GM12891 (cell line): ENCODE measurements at places on chromosomes 11 and 22.

DNA sequence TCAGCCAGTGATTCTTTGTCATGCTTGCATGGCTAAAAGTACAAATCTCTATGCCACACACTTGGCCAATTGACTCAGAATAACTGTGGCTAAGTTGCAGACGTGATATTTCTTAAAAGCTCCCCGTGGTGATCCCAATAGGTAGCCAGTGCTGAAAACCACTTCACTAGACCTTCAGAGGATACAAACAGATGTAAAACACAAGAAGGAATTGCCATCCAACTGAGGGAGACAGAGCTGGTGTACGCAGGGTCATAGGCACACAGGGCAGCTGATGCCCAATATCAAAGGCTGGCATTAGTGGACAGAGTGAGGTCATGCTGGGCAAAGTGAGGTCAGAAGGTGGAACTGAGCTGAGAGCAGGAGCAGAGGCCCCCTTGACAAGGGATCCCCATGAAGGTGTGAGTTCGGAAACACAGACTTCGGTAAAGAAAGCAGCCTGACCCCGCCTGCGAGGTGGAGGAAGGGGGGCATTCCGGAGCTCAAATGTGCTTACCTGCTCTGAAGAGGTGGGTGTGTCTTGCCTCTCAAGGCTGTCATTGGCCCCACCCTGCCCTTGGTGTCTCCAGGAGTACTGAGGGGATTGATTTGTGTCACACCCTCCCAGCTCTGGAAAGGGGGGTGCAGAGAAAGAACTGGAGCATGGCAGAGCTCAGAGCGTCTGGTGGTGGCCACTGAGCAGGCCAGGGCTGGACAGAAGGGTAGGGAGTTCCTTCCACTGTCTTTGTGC lies 344.9 kb upstream of the B3GAT1 start:
- DNase-seq: no peak

DNA sequence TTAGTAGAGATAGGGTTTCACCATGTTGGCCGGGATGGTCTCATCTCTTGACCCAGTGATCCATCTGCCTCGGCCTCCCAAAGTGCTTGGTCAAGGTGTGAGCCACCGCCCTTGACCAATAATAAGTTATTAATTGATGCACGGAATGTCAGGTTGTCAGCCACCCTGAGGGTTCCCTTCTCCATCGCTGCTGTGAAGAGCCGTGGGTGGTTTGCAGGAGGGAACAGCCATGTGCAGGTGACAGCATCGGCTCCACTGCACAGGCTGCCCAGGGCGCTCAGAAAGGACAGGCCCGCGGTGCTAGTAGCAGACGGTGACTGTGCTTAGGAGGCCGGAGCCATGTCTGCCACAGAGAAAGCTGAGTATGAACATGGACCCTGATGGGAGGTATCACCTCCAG lies 814.0 kb downstream of the BRD1 start:
- DNase-seq: no peak

DNA sequence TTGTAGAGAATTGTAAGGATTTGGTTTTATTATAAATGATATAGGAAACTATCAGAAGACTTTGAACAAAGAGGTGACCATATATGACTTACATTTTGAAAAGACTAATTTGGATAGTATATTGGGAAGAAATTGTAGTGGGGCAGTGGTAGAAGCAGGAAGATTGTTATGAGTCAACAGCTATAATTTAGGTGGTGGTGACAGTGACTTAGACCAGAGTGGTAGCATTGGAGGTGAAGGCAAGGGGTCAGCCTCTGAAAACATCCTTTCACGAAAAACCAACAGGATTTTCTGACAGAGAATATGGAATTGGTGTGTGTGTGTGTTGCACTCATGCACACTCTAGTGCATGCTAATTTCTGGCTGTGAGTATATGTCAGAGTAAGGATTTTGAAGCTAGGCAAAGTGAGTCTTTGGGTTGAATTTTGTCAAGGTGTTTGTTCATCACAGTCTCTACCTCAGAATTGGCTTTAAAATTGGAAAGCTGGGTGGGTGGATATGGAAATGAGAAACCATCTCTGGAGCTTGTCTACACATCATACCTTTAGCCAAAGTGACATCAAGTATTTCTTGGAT lies 8.2 kb upstream of the HBE1 start:
- DNase-seq: no peak

DNA sequence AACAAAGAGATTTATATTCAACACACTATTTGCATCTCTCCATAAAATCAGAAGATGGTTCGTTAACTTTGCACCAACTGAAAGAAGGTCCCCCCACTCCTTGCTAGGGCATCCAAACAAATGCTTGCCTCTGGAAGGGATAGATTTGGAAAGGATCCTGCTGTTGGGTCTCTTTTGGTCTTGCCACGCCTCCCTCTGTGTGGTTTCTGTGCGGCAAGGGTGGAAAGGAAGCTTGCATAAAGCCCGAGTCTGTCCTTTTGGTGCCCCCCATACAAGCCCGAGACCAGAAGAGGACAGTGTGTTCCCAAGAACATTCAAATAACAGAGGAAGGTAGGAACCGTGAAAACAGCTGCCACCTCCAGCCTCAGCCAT lies 15.1 kb downstream of the SCGB1A1 start:
- DNase-seq: no peak

GRCh38 chr11:68983801-68984200 lies 3.0 kb upstream of the MRGPRD start:
- no peak for DNase-seq

GRCh38 chr22:28910569-28911303 lies 27.4 kb downstream of the ZNRF3 start:
- no peak for DNase-seq

- no peak for DNase-seq
These were observed 51.7 kb upstream of the PAK1 start for GRCh38 chr11:77525455-77526091.
